ENCODE measurements at places on chromosomes 5 and 9.

GRCh38 chr5:13249854-13250253 is 694.6 kb downstream of the DNAH5 start:
- DNase-seq, result no peak

- DNase-seq, result no peak
These were observed 320.3 kb downstream of the SPATA31D1 start for GRCh38 chr9:82308836-82309235.

DNA sequence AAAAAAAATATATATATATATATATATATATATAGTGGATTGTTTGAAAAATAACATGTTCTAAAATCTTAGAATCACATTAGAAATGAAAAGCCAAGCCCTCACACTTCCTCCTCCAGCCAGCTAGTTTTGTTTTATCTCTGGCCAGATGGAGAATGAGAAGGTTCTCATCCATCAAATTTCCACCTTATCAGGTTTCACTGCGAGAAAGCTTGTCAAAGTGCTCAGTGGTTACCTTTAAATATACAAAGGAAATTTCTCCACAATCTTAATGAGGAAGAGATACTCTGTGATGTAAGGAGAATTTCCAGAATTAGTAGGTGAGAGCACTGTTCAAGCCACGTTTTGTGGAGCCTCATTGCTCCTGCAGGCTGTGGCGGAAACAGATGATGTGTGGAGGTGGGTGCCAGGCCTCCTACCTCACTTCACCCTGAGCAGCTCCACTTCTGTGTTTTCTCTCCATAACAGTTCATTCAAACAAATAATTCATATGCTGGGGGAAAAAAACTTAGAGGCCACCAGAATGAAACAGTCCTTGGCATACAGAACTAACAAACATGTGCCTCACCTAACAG is 71.9 kb downstream of the CDK5RAP2 start:
- DNase-seq, result no peak

- DNase-seq, result no peak
These were observed 6.9 kb downstream of the OTULIN start for GRCh38 chr5:14671414-14671813.

- DNase-seq, result no peak
These were observed 3.8 kb upstream of the GGTA1 start for GRCh38 chr9:121503444-121503843.

- DNase-seq, result no peak
These were observed 33.1 kb downstream of the CNTRL start for GRCh38 chr9:121107881-121108280.

DNA sequence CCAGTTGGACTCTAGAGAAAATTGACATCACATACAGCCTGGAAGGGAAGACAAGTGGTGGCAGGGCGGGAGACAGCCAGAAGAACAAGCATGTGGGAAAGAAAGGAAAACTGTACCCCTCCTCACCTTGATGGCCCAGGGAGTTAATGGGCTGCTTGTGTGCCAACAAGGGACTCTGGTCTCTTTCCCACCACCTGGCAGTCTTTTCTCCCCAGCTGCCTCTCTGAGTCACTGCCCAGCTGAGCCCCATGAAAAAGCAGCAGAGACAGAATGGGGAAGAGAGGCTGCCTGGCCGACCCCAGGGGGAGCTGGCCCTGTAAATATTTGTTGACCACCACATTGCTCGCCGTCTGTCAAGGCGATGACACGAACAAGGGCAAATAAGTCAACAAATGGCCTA is 359.4 kb downstream of the ENC1 start:
- DNase-seq, result no peak

GRCh38 chr5:79062436-79062835 is 7.0 kb downstream of the DMGDH start:
- no peak for DNase-seq

DNA sequence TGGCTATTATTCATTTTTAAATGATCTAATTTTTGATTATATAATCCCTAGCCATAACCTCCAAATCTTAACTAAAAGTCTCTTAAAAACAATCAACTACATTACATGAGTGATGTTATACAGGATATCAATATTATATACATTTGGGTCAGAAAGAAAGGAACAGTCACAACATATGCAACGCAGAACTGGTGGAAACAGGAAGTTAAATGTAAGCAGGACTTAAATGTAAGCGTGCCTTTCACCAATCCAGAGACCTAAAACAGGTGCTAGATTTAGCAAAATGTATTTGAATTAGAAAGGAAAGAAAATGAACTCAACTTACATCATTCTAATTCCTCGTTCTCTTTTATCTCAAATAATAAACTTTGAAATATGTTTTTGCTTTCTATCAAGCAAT is 738.5 kb downstream of the PTPRD start:
- DNase-seq, result no peak

Data from lung (tissue), 17 donors.